Stimulated activated CD8-positive, alpha-beta memory T cell treated with anti-CD3 and anti-CD28 coated beads, Interleukin-15, amount 100 ng/mL, for 4 hours (primary cell): ENCODE measurements at places on chromosomes 4 and X.

DNA sequence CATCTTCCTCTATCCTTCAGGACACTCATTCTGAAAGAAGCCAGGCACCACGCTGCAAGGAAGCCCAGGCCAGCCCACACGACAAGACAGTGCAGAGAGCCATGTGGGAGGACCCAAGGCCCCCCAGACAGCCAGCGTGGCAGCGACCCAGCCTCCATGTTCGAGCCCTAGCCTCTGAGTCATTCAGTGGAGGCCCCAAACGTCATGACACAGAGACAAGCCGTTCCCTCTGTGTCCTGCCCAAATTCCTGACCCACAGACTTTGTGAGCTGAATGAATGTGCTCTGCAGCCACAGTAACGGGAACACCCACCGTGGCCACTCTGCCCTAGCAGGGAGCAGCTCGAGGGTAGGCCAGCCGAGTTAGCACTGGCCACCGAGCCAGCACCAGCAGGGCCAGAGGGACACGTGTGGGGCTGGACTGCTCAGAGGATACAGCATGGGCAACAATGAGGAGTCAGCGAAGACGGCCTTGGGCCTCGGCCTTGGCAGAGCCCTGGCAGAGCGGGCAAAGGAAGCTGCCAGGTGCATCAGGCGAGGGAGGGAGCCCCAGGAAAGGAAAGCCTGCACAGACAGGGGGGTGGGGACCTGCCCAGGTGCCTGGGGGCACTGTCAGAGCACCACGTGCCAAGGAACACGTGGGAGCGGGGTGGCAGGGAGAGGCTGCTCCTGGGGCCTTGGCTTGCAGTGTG is 8.6 kb downstream of the BLOC1S4 start:
- no peak for DNase-seq

DNA sequence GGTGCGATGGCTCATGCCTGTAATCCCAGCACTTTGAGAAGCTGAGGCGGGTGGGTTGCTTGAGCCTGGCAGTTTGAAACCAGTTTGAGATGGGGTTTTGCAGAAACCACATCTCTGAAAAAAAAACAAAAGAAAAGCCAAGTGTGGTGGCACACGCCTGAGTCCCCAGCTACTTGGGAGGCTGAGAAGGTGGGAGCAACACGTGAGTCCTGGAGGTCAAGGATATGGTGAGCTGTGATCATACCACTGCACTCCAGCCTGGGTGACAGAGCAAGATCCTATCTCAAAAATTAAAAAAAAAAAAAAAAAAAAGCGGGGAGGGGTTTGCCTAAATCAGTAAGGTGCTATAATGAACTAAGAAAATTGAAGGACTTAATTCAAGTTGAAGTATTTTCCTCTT is 58.2 kb upstream of the TBC1D14 start:
- DNase-seq: no peak

- no peak for DNase-seq
Measured at GRCh38 chrX:153983321-153983801, 10.8 kb downstream of the TMEM187 start.

DNA sequence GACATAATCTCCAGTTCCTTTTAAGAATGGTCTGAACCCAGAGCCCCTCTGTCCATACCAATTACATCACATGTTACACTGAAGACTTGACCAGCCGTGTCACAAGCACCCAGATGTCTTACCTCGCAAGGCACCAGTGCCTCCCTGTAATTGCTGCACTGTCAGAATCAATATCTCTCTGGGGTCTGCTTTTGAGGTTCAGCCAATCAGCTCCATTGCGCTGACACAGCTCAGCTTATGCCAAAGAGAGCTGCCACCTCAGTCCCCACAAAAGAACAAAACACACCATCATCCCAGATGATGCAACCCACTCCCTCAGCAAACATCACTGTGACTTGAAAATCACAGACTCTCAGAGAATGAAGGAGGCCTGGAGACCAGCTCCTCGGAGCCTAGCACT is 82.5 kb upstream of the SORBS2 start:
- DNase-seq: no peak

DNA sequence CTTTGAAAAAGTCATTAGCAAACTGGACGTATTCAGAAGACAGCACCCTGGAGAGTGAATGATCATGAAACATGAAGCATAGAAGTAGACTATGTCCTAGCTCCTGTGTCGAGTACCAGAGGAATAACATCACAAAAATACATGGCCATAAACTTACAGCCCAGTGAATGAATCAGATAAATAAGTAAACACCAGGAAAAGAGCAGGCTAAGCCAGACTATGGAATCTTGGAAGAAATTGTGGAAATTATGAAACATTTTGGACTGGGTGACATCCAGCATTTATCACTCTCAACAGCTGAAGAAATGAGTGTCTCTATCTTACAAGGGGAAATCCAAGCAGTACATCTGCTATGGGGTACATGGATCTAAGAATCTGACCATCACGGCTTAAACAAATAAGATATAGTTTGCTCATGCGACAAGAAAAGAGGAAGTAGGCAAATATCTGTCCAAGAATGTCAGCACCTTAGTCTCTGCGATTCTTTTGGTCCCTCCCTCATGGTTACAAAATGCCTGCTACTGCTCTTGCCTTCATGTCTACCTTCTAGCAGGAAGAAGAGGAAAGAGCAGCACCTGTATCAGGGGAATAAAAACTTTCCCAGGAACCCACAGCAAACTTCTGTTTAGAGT is 481.5 kb downstream of the BCOR start:
- no peak for DNase-seq

DNA sequence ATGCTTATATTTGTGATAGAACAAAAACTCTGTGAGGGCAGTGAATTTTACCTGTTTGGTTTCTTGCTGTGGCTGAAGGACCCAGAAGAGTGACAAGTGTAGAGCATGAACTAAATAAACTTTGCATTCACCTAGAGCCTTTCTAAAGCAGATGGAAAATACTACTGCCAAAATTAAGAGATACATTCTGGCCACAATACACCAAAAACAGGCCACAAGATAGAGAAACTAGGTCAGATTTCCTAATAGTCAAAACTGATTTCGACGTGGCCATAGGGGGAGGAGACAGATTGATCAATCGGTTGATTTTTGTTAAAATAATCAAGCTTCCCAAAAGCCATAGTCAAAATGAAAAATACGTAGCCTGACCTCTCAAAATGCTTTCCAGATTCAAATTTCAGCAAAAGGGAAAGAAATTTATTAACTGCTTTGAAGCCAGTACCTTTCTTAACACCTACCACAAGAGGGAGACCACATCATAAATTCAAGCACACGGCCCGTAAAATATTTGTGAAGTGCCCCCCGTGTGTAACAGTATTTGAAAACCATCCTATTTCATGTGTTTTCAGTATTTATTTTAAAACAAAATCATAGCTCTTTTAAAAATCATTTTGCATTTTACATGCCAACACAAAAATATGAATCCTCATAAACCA is 132.4 kb downstream of the CORIN start:
- no peak for DNase-seq

- no peak for DNase-seq
Measured at GRCh38 chr4:176044589-176044951, 21.1 kb upstream of the WDR17 start.

DNA sequence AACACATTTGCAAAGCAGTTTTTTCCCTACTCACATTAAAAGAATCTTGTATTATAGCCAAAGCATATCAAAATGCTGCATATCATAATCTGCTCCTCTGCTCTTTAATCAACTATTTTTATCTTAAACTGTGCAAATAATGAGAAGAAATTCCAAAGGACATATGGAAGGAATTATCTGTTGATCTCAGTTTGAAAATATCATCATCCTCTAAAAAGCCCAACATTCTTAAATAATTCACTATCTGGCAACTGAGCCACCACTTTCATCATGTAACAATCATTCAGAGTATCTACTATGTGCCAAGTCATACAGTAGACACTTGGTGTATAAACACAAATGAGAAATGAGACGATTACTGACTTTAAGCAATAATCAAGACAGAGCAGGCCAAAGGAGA is 63.0 kb downstream of the PRSS12 start:
- no peak for DNase-seq

DNA sequence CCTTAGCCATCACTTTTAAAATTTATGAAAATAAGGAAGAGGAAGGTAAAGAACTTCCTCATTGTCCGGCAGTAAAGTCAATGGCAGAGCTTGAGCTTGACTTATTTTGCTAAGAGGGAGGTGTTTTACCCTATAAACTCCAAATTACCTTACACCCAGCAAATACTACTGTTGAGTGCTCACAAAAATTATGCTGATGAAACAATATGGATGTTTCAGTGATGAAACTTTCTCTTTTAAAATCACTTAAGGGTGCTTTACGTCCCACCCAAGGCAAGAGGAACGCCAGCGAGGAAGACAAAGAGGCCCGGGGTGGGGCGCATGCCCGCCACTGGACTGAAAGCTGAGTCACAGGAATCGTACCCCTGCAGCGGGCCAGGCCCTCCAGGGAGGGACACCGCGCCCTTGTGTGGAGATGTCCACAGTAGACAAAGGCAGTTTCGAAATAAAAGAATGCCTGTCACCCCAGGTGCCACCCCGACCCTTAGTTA is 560 bp upstream of the TMSB4X start:
- DNase-seq: no peak

GRCh38 chrX:34656842-34657725 is at the start of gene TMEM47:
TSS of gene TMEM47 (minus strand) at chrX:34657285. CDS start at chrX:34657029, 256 bp downstream.
- no peak for DNase-seq

DNA sequence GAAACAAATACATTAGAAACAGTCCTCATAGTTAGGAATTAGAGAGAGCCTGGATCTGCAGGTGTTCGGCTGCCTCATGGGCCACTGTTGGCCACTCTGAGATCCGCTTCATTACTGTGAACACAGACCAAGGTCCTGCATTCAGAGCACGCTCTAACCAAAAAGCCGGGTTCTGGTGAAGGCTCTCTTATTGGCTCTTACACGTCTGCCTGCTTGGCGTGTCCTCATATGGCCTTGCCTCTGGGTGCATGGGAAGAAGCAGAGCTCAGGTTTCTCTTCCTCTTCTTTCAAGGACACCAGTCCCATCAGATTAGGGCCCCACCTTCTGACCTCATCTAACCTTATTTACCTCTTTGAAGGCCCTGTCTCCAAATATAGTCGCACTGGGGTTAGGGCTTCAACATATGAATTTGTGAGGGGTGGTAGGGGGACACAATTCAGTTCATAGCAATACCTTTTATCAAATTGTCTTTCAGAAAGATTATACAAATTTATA is 37.1 kb upstream of the ELF2 start:
- DNase-seq: no peak

GRCh38 chr4:81505004-81505598 is 33.4 kb upstream of the RASGEF1B start:
- DNase-seq: peak; percentile 36

GRCh38 chr4:119041396-119041795 is 94.2 kb upstream of the MYOZ2 start:
- DNase-seq: no peak

GRCh38 chr4:43560047-43560446 is 667.5 kb downstream of the GRXCR1 start:
- no peak for DNase-seq

- no peak for DNase-seq
Measured at GRCh38 chr4:31078661-31079060, 358.5 kb downstream of the PCDH7 start.

DNA sequence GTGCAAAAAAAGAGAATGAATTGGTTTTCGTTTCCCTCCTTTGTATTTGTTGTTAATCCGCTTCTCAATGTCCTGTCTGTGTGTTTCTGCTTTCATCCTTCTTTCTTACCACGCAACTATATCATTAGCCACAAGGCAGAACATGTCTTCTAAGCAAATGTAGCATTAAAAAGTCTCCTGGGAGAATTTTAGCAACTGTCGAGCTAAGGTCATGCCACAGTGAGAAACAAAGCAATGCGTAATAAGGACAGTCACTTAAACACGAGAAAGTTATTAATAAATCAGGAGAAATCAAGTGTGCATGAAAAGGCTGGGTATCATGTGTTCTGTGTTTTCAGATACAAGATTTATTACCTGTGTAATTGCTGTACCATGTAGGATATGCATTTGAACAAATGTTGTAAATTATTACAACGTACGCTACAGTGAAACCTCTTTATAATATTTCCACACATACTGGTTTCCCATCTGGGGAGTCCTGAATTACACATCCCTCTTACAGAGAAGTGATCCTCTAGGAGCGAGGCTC is 890.8 kb downstream of the TRIML1 start:
- no peak for DNase-seq

- DNase-seq: no peak
Measured at GRCh38 chr4:120053911-120054310, 12.7 kb downstream of the MAD2L1 start.

- DNase-seq: no peak
Measured at GRCh38 chrX:136731207-136731782, 49.4 kb downstream of the ARHGEF6 start.
